ENCODE measurements at places on chromosomes 12 and 14. TPM values are rescaled to one million over a fixed set of nuclear protein-coding genes. Genes with fewer than 3 reads are reported as not detected.

DNA sequence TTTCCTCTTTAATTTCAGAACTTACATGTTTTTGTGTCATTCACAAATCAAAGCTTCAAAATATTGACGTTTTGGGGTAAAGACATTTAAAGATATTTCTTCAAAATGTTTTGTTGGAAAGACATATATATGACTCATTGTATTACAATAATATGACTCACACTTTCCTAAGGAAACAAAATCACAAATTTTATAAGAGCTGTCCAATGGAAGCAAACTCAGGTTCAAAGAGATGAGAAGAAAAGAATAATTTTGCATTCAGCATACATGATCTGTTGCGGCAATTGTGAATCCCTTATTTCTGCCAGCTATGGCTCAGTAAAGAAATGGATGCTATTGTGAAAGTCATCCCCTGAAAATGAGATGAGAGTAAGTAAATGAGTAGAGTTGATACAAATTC is 82.7 kb downstream of the GRIP1 start:
- no peak for DNase-seq

Gene MYO1A
- polyA plus RNA-seq: 0.50 TPM

DNA sequence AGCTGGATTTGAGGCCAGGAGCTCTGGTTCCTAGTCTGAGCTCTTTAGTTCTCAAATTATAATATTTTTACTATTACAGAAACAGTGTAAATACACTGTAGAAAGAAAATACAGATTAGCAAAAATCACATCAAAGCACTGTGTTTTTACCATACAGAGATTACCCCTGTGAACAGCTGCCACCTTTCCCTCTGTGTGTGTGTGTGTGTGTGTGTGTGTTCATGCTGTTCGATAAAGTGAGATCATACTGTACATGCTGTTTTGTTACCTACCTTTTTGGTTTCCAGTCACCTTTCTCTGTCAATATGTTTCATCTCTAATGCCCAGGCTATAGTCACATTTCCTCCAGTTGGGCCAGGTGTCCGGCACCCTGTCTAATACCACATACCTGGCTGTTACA is 26.9 kb downstream of the MVK start:
- DNase-seq: no peak

- no peak for DNase-seq
Measured at GRCh38 chr12:115132145-115132544, 448.2 kb upstream of the TBX3 start.

Gene SLC6A15
- polyA plus RNA-seq: 1.1 TPM

Gene PRIMA1
- polyA plus RNA-seq: 1.5 TPM

- no peak for DNase-seq
Measured at GRCh38 chr12:110579535-110580253, 3.4 kb downstream of the PPTC7 start.

Gene KRT79
- not detected for polyA plus RNA-seq

Gene SOX5
- 7.1 TPM for polyA plus RNA-seq

Gene PLA2G1B
- polyA plus RNA-seq: 0.27 TPM

- no peak for DNase-seq
Measured at GRCh38 chr14:37021390-37021789, 151.0 kb downstream of the SLC25A21 start.
